ENCODE measurements at places on chromosomes 5 and 9.

DNA sequence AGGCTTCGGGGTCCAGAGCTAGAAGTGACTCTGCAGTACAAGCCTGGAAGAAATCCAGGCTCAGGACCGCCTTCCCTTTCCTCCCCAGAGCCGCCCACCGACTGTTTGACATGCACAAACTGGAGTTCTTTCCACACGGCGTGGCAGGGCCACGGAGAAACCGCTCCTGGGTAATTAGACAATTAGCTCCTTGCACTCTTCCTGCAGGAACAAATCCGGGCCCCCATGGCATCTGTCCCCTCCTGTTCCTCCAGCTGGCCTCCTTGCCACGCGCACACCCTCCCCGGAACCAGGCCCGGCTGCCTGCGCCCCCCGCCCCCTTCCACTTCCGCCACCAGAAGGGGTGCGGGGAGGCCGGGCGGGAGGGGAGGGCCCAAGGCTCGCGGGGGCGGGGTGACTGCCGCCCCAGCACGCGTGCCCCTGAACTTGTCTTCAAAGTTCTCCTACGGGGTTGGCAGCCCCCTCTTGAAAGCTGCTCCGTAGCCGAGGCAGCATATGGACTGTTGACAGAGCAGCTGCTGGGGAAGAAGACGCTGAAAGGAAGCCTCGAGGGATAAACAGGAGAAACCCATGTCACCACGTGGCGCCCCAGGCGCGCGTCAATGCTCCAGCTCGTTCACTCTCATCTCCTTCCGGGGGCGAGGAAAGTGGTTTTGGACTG lies 74.3 kb downstream of the SEC61B start:
- DNase-seq = peak; percentile 40

DNA sequence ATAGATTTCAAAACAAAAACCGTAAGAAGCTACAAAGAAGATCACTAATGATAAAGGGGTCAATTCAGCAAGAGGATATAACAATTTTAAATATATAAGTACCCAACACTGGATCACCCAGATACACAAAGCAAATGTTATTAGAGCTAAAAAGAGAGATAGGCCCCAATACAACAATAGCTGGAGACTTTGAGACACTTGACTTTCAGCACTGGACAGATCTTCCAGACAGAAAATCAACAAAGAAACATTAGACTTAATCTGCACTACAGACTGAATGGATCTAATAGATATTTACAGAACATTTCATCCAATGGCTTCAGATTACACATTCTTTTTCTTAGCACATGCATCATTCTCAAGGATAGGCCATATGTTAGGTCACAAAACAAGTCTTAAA lies 46.3 kb upstream of the TAF1L start:
- DNase-seq = no peak

GRCh38 chr5:131644370-131644769 lies 9.3 kb upstream of the RAPGEF6 start:
- peak; percentile 21 for DNase-seq

DNA sequence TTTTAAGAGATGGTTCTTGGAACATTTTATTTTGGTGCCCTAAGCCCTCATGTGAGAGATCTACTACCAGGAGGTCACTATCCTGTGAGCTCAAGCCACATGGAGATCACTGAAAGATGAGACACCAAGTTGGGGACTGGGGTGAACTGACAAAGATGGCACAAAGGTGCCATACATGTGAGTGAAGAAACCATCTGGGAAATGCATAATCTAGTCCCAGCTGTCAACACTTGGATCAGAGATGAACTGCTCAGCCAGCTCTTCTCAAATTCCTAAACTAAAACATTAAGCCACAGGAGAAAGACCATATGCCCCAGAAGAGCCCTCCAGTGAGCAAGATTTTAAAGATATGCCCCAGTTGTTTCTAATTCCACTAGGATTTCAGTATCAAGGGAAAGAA lies 22.2 kb upstream of the MYOT start:
- no peak for DNase-seq

- no peak for DNase-seq
Measured at GRCh38 chr9:134385915-134386314, 59.7 kb downstream of the RXRA start.

DNA sequence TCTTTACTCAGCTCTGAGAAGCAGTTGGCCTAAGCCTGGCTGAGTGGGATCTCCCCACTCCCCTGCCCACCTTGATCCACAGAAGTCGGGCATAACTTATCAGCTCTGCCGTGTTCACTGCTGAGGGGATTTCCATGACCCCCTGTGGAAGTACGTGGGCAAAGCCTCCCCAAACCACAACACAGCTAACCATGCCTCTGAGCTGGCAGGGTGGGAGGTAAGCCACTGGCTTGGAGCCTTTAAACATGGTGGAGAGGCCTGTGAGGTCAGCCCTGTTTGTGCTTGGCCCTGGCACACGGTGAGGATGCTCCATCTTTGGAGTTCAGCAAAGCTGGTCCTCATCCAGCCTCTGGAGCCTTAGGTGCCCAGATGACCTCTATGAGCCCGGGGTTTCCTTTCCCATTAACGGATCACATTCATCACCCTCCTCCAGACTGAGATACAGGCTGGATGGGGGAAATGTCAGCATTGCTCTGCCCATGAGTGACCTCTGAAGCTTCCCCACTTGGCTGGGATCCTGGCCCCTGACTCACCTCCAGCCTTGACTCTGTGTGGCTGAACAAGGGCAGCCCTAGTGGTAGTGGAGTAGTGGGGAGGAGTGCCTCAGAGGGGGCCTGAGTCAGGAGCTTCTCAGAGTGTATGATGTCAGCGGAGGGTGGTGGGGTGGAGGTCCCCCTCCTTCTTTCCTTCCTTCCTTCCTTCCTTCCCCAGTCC lies 6.2 kb downstream of the PDLIM4 start:
- DNase-seq = peak; percentile 92

DNA sequence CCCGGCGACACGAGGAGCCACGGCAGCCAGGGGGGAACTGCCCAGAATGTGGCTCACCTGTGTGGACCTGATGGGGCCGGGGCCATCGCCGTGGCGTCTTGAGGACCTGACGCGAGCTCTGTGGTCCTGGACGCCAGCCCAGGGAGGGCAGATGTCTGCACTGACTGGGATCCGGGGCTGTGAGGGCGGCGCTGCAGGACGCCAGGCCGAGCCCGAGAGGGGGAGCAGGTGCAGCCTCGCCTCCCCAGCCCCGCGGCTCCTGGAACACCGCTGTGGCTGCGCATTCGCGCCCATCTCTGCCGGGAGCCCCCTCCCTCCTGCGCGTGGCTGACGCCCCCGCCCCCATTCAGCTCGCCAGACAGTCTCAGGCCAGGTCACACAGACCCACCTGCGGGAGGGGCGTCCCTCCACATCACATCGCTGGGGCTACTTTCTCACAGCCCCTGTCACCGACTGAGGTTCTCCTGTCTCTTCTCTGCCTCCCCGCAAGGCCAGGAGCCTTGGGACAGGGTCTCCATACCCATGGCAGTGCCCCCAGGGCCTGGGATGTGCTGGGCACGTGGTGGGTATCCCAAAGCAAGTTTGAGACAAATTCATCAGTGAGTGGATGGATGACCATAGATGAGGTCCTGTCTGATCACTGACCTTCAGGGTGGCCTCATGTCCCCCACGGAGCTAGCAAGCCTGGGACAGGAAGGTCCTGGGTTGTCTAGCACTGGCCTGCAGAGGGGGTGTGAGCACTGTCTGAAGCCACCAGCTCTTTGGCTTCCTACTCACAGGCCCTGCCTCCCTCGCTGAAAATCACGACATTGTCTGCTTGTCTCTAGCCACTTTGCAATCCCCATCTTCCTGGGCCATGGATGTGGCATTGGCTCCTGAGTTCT lies 47.3 kb downstream of the RASGEF1C start:
- DNase-seq = no peak

DNA sequence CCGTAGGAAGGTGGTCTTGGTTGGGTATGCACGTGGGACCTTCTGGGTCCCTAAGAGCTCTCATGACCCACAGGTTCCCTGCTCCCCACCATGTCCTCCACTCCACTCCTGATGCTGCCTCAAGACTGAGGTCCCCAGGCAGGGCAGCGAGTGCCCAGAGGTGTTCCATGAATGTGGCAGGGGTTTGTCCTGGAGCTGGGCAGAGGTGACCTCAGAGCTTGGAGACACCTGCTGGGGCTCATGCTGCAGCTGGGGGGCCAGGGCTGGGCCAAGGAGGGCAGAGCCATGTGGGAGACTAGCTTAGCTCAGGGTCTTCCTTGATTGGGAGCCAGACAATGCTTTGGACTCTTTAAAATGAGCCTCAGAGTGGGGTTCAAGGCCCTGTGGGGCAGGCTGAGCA lies 74.0 kb upstream of the PITX1 start:
- DNase-seq = no peak

DNA sequence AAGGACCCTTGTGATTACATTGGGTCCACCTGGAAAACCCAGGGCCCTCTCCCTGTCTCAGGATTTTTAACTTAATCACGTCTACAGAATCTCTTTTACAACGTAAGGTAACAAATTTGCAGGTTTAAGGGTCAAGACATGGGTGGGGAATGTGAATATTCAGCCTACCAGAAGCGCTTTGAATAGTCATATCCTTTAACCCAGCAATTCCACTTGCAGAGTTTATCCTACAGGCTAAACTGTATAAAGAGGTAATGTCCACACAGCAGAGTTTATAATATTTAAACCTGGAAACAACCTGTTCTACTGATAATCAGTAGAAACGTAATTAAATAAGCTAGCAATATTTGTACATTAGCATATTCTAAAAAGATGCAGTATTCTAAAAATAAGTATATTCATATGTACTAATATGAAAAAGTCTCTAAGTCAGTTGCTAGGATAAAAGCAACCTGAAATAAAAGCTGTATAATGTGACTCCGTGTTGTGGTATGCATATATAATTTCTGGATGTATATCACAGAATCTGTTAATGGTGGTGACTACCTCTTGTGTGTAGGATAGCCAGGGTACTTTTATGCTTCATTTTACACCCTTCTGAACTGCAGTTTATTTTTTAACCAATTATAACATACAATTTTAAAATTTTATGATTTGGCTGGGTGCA lies 14.1 kb upstream of the NIPAL4 start:
- peak; percentile 29 for DNase-seq

- DNase-seq = no peak
Measured at GRCh38 chr5:35232124-35232523, 1.8 kb upstream of the PRLR start.

- DNase-seq = no peak
Measured at GRCh38 chr5:13034061-13034460, 910.4 kb downstream of the DNAH5 start.

DNA sequence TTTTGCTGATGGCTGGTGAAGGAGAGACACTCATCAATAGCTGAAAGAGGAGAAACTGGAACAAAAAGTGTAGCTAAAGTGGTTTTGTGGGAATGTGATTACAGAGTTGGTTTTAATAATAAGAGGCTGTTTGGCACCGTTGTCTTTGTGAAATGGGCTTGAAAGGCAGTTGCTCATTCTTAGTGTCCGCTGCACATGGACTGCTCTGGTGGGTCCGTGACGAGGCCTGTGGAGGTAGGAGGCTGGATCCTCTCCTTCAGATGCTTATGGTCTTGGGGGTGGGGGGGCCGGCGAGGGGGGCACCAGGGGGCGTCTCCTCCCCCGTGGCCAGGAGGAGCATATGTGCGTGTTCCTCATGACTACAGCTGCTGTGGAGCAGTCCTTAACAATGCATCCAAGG lies 29.8 kb downstream of the FUBP3 start:
- DNase-seq = no peak

DNA sequence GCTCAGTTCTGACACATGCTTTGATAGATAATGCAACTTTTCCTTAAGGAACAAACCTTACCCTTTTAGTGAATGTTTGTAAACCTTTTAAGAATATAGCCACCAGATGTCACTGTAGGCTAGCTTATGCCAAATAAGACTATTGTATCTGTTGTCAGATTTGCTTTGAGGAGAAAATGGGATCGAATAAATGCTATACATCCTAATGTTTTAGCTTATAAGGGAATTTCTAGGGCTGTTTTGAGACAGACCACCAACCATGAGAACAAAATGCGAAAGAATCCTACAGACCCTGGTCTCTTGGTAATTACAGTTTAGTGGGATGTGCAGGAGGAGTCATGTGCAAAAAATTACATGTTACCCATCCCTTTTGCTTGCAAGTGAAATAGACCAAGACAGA lies 127.6 kb upstream of the NMUR2 start:
- peak; percentile 63 for DNase-seq

- no peak for DNase-seq
Measured at GRCh38 chr5:42487077-42487476, 63.8 kb downstream of the GHR start.

DNA sequence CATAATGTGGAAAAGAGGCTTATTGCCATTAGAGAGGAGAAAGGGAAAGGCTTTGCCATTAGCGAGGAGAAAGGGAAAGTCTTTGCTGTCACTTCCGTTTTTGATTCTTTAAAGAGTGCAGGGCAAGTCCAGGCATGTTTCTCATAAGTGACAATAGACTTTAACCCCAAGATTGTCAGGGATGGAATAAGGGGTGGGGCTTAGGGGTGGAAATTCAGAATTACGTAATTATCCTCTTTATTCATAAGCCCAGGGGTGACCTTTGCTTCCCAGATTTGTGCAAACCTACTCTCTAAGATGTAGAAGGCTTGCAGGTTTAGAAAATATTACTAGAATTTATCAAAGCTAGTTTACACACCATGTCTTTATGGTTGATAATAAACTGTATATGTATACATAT lies 2.3 kb upstream of the PLK2 start:
- DNase-seq = no peak

GRCh38 chr5:24162343-24162742 lies 482.4 kb downstream of the CDH10 start:
- no peak for DNase-seq

DNA sequence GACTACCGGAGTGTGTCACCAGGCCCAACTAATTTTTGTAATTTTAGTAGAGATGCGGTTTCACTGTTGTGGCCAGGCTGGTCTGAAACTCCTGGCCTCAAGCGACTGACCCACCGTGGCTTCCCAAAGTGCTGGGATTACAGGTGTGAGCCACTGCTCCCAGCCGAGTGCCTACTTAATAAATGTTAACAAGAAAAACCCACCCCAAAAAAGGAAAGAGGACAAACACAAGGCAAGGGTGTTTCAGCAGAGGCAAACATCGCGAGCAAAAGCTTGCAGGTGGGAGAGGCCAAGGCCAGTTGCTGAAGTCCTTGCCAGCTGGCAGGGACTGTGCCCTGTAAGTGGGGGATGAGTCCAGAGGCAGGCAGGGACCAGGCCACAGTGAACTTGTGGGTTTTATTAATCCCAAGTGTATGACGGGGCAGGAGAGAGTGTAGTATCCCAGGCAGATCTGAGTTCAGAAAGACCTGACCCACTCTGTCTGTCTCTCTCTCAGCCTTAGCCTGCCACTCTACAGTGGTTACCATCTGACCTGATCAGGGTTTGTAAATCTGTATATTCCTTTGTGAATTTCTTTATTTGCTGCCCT lies 6.4 kb upstream of the FPGS start:
- DNase-seq = no peak

- DNase-seq = no peak
Measured at GRCh38 chr5:116075191-116075831, 9.5 kb upstream of the COMMD10 start.

DNA sequence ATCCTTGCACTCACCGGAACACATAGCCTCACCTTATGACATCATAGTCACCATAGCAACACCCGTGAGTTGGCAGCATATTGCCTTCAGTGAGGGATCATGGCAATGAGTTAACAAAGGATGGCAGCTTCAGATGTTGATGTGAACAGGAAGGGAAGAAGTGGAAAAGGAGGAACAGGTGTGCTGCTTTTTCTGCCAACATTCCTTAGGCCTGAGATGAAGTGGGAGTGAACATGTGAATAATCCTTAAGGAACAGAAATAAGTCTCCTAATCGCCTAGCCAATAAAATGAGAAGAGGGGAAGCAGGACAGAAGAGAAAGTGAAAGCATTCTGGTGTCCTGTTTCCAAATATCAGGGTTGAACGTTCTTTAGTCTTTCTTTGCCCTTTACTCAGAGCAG lies 360.0 kb downstream of the BRINP1 start:
- peak; percentile 53 for DNase-seq

Data from fibroblast of skin of right biceps (primary cell).